ENCODE measurements at places on chromosomes 3 and 15.

DNA sequence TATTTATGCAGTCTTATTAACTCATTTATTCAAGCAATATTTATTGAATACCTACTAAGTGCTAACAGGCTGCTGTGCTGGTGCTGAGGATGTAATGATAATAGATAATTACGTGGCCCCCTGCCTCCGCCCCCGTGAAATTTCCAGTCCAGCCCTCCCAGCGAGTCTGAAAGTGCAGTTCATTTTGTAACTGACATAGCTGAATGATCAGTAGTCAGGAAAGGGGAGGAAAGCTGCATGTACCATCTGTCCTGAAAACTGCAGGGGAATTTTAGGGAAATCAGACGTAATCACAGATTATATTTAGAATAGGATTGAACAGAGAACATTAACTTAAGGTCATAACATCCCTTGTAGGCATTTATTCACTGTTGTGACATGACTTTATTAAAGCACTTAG lies 736.8 kb downstream of the MCTP2 start:
- DNase-seq: no peak

GRCh38 chr3:159028706-159029105 lies 226.9 kb downstream of the MFSD1 start:
- DNase-seq: no peak

DNA sequence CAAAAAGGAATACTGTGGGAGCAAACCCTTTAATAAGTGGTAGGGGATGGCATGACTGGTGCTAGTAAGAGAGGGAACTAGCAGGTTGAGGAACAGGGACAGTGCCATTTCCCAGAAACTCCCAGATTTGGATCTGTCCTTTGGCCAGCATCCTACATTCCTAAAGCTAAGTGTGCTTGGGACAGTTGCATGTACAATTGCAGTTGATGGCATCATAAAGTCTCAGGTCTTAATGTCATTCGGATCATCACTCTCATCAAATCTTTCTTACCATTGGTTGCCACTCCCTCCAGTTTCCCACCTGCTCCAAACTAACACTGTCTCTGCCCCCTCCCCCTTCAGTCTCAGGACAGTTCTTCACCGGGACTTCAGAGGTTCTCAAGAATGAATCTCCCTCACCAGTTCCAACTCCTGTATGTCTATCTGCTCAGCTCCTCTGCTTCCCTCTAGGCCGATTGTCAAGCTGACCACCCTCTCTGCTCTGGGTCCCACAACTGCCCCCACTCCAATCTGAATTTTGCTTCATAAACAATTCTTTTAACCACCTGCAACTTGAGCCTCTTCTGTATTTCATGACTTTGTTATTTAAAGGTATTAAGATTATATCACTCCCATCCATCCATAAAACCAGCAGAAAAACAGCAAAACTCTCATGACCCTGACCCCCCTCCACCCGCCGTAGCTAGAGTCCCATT lies 260.8 kb downstream of the CGGBP1 start:
- DNase-seq: no peak

DNA sequence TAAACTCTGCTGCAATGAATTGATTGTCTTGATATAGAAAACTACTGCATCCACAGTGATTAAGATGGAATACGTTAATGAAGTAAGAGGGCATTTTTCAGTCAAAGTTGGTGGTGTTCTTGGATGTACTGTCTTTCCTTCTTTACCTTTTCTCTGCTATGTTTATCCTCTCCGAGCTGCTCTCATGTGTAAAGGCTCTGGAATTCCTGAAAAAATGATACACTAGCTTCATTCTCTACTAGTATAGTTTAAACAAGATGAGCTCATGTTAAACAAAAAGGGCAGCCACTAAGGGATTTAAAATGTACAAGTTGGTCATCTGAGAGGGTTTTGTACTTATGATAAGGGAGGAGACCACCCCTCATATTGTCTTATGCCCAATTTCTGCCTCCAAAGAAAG lies 504.6 kb upstream of the NECTIN3 start:
- DNase-seq: no peak

GRCh38 chr3:13123765-13124164 lies 50.5 kb upstream of the IQSEC1 start:
- DNase-seq: no peak

GRCh38 chr15:39887211-39887610 lies 32.9 kb downstream of the GPR176 start:
- no peak for DNase-seq

DNA sequence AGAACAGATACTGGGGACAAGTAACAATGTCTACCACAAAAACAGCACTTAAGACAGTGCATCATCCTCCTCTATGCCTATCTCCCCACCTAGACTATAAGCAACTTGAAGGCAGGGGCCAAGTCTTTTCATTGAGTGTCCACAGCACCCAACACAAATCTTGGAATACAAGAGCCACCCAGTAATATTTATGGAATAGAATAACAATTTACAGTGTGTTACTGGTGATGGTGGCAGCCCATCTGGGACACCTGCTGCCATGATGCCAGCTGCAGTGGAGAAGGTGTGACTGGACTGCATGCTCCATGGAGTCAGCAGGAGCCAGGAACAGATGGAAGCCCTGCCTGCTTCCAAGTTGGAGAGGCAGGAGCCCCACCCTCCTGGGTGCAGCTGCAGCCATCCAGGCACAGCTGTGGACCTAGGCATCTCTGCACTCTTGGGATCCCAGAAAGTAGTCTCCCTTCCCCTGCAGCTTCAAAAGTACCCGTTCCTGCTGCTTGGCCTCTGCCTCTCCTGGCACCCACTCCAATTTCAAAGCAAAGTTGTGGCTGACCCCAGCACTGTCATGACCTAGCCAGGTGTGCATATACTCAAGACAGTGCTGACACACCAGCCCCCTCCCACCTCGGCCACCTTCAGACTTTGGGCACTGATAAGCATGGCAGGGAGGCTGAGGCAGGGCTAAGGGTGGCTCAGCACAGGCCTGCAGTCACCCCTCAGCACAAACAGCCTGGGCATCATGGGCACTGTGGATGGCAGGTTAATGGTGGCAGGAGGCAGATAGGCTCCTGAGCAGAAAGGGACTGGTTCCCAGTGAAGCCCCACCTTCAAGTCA lies 94.5 kb downstream of the TPRA1 start:
- no peak for DNase-seq

GRCh38 chr3:179181021-179181472 lies 32.9 kb downstream of the PIK3CA start:
- peak; percentile 18 for DNase-seq

DNA sequence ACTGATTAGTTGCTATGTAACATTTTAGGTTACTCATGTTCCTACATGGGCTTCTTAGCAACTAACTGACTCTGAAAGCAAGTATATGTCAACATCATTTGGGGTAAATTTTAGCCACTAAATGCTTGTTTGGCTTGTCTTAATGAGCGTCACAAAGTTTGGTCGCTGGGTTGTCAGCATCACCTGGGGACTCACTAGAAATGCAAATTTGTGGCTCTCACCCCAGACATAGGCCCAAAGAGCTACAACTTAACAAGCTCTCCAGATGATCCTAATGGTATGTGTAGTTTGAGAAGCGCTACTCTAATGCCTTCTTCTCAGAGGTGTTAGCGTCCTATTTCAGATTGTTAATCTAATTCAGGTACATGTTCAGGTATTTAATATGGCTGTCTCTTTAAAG lies 32.7 kb upstream of the CPOX start:
- DNase-seq: no peak

DNA sequence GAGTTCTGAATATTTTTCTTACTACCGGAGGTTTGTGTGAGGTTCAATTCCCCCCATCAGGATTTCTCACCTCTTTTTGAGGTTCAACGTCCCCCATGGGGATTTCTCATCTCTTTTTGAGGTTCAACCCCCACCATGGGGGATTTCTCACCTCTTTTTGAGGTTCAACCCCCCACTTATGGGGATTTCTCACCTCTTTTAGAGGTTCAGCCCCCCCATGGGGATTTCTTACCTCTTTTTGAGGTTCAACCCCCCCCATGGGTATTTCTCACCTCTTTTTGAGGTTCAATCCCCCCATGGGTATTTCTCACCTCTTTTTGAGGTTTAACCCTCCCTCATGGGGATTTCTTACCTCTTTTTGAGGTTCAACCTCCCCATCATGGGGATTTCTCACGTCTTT lies 26.3 kb downstream of the NDUFB4 start:
- no peak for DNase-seq

DNA sequence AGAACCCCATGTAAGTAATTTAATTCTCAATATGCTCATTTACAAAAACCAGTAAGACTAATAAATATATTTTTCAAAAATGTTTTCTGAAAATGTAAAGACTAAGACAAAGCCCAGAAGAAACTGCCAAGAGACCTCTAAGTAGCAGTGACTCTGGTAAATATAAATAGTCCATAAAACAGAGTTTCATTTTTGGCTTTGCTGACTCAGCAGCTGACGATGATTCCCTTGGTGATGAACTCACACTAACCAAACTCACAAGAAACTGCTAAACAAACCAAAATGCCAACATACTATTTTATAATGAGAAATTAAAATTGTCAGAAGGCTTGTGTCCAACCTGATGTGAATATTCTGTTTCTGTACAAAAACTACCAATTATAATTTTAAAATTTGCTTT lies 31.5 kb upstream of the IMPG2 start:
- DNase-seq: no peak

GRCh38 chr3:143188881-143189280 lies 69.3 kb downstream of the CHST2 start:
- no peak for DNase-seq

- no peak for DNase-seq
Observed at GRCh38 chr15:75731248-75732151, 18.9 kb upstream of the CSPG4 start.

DNA sequence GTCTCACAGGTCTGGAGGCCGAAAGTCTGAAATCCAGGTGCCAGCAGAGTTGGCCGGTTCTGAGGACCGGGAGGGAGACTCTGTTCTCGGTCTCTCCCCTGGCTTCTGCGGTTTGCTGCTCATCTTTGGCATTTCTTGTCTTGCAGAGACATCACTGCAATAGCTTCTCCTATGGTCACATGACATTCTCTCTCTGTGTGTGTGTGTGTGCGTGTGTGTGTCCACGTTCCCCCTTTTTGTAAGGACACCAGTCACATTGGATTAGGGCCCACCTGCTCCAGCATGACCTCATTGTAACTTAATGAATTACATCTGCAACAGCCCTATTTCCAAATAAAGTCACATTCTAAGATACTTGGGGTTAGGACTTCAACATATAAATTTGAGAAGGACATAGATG lies 12.4 kb upstream of the ATP10A start:
- DNase-seq: no peak

GRCh38 chr3:197508461-197508860 lies 47.3 kb downstream of the BDH1 start:
- no peak for DNase-seq

GRCh38 chr15:38129531-38130204 lies 123.0 kb upstream of the SPRED1 start:
- DNase-seq: peak; percentile 99

- DNase-seq: no peak
Observed at GRCh38 chr3:5264093-5264600, 76.6 kb downstream of the EDEM1 start.

GRCh38 chr3:170440344-170440743 lies 21.7 kb downstream of the CLDN11 start:
- DNase-seq: no peak

- no peak for DNase-seq
Observed at GRCh38 chr3:42061025-42061712, 30.0 kb upstream of the TRAK1 start.

GRCh38 chr15:80991421-80991820 lies 1.8 kb upstream of the MESD start:
- no peak for DNase-seq

DNA sequence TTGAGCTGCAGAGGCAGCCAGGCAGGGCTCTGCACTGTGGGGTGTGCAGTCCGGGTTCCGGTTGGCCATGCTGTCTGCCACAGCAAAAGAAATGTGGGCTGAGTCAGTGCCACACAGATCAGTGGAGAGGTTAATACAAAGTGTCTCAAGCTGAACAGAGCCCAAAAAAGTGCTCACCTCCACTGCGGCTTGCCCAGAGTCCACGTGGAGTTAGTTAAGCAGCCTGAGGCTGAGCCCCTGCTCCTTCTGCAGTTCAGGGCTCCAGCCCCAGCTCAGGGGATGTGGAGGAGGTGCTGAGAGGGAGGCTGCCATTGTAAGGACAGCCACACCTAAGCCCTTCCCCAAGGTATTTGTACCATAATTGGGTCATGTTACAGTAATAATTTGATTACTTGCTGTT lies 85.3 kb downstream of the LRRK1 start:
- DNase-seq: no peak

DNA sequence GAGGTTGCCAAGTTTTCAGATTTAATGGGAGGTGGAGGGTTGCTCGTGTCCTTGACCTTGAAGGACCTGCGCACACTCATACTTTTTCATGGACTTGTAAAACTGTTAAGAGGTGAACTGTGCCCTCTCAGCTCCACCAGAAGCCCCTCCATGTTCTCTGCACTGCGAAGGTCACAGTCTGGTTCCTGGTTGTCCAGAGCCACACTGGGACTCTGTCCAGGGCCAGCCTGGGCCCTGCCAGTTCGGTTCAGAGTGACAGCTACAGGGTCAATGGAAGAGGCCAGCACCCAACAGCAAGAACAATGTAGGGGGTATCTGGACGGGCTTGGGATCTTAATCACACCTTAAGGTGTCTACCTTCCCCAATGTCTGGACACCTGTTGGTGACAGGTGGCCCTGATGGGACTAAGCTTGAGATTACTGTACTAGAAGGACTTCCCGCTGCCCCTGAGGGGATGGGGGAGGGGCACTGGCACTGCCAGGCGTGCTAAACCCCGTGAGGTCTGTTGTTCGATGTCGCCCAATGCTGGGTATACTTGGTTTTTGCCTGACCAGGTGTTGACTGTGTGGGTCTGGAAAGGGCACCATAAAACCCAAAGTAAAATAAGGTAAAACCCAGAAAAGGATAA lies 34.7 kb downstream of the GRK7 start:
- DNase-seq: no peak

DNA sequence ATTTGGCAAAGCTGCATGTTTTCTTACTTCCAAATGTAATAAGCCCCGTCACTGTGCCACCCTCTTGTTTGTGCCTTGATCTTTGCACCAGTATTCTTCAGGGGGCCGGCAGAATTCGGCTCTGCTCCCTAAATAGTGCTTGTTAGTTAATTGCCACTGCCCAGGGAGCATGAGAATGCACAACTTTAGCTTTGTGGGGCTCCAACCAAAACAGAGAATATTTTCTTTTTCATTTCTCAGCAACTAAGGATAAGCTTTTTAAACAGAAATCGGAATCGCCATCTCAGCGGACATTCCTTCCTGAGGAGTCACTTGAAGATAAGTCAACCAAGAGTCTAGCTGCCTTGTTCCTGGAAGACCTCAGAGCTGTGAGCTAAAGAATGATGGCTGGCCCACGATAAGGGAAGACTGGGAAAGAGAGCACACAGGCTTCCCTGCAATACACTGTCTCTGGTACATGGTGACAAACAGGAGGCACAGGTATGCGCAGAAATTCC lies 106.0 kb downstream of the LRIG1 start:
- DNase-seq: no peak

GRCh38 chr15:67303490-67304363 lies 49.1 kb downstream of the IQCH start:
- DNase-seq: no peak

DNA sequence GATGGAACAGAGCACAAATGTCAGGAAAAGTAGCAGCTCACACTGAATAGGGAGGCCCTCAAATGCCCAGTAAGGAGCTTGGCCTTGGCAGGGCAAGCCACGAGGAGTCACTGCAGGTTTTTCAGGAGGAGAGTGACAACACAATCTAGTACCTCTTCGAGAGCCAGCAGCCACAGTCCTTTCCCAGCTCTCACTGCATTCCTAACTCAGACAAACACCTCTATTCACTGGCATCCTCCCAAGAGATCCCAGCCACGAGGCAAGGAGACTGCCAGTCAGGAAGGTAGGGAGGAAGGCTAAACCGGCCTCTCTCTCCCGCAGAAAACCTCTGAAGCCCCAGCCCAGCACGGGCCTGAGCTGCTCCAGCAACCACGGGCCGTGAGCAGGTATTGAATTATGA lies 146.0 kb upstream of the SMAD3 start:
- no peak for DNase-seq

Measured in fibroblast of skin of left biceps (primary cell).